ENCODE measurements at places on chromosomes 13 and 19.

- peak; percentile 84 for DNase-seq
These were observed 44.4 kb upstream of the C1QTNF9 start for GRCh38 chr13:24264976-24265375.

- DNase-seq, result no peak
These were observed 424.1 kb upstream of the DACH1 start for GRCh38 chr13:72290962-72291681.

DNA sequence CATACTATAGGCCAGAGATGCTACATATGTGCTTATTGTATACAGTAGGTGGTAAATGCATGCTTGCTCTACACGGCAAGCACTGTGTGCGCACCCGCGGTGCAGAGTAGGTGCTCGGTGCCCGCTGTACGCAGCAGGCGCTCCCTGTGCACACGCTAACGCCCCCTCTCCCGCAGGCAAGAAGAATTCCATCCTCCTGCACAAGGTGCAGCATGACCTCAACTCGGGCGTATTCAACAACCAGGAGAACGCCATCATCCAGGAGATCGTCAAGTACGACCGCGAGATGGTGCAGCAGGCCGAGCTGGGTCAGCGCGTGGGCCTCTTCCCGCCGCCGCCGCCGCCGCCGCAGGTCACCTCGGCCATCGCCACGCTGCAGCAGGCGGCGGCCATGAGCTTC is 17.7 kb downstream of the POLRMT start:
- DNase-seq, result no peak

DNA sequence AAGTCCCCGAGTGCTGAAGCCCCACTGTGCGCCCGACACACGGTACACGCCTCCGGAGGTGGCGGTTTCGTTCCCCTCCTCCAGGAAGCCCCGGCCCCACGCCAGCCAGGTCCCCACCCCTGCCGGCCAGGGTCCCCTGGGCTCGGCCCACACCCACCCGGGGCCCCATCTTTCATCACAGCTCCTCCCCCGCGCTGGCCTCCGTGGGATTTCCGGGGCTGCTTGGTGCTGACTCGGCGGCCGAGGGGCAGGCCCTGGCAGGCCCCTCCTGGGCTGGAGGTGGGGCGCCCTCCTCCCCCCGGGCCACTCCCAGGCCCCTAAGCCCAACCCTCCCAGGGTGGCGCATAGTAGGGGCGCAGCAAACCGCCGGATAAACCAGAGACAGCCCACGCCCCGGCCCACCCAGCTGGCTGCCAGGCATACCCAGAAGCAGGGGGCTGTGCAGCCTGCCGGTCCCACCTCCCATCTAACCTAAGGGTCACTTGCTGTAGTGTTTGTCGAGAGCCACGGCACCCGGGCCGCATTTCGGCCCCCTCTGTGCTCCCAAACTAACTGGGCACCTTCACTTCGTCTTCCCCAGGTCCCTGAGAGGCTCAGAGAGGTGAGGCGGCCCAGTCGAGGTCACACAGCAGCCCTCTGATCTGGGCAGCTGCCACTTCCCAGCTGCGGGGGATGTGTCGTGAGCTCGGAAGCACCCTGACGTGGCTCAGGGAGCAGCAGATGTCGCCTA is 6.6 kb downstream of the ZBTB7A start:
- DNase-seq, result peak; percentile 58

- no peak for DNase-seq
These were observed 706.4 kb upstream of the KLHL1 start for GRCh38 chr13:70814684-70815083.

Data from stimulated activated CD4-positive, alpha-beta T cell treated with anti-CD3 and anti-CD28 coated beads, Interleukin-4, amount 100 ng/mL, for 24 hours (primary cell).